NCI-H1930 (cell line): ENCODE measurements at places on chromosomes 1 and 21.

GRCh38 chr1:221559911-221560310, 182.0 kb downstream of the DUSP10 start:
- no peak for DNase-seq

DNA sequence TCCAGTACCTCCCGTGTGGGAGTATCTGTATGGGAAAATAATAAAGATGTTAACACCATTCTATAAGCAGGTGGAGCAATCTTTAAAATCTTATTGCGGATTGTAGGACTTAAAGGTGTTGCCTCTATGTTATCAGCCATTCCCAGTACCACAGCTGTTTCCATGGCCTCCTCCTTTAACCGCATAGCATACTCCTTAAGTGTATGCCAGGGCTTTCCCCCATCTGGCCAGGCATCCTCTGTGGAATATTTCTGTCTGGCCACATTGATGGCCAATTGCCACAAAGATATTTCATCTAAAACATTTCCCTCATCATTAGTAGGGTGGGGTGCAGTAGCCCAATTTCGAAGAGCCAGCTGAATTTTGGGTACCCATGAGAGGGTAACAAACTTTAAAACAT, 7.3 kb upstream of the STUM start:
- no peak for DNase-seq

DNA sequence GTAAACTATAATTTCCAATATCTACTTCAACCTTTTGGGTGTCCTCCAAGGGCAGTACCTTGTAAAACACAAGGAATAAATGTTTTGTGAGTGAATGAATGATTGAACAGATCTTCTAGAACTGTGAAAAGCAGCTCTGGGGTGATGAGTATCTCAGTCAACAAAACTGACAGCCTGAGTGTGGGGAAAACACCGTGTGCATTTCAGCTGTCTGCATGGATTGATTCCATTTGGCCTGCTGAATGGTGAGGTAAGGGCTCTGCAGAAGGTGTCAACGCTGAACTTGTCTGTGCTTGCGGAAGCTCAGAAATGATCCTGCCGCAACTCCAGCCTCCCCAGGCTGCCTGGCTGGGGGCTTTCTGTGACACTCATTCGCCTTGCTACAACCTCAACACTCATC, 7.4 kb upstream of the AGMAT start:
- DNase-seq, result no peak

- no peak for DNase-seq
Measured at GRCh38 chr1:235929216-235929615, 62.5 kb upstream of the LYST start.

GRCh38 chr1:31705080-31705866, 1.5 kb upstream of the COL16A1 start:
- DNase-seq, result peak; percentile 50

DNA sequence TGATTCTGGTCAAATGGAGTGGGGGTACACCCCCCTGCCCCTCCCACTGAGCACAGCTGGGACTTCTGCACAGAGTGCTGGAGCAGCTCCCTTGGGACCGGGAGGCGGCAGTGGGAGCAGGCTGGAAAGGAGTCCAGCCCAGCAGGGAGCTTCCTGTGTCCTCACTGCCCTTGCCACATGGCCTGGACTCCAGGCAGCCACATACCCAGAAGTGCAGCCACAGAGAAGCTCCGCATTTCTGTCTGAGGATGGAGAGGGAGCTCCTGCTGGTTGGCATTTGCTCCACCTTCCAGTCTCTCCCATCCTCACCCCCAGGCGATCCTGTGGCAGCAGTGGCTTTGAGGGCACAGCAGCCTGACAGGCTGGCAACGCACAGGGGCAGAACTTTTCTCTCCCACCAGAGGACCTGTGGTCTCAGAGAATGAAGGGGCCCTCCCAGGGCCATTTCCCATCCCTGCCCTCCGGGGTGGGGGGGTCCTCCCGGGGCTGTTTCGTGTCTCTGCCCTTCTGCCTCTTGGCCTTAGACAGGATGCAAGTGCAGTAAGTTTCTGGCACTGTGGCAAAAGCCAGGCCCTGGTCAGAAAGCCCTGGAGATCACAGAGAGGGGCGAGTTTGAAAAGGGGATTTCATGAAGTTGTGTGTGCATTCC, 103.6 kb upstream of the COL6A1 start:
- DNase-seq, result no peak

- DNase-seq, result no peak
Measured at GRCh38 chr1:175508320-175509110, 234.9 kb downstream of the TNR start.

- no peak for DNase-seq
Measured at GRCh38 chr1:154304664-154305337, 16.1 kb upstream of the AQP10 start.

DNA sequence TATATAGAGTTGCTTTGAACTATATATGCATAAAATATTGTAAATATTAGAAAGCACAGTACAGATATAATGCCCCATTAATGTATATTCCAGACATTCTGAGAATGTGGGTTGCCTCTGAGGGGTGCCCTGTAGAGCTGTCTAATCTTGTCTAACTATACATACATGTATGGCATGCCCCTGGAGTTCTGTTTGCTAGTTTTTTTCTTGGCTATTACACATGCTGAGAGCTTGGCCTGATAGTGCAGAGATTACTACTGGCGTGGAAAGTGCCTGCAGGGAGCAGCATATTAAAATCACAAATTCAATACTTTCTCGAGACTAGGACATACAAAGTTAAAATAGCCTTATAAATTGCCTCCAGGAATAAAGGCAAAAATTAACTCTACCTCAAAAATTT, 24.1 kb downstream of the KCNA3 start:
- no peak for DNase-seq

GRCh38 chr1:58340185-58340584, 206.3 kb downstream of the OMA1 start:
- DNase-seq, result no peak

DNA sequence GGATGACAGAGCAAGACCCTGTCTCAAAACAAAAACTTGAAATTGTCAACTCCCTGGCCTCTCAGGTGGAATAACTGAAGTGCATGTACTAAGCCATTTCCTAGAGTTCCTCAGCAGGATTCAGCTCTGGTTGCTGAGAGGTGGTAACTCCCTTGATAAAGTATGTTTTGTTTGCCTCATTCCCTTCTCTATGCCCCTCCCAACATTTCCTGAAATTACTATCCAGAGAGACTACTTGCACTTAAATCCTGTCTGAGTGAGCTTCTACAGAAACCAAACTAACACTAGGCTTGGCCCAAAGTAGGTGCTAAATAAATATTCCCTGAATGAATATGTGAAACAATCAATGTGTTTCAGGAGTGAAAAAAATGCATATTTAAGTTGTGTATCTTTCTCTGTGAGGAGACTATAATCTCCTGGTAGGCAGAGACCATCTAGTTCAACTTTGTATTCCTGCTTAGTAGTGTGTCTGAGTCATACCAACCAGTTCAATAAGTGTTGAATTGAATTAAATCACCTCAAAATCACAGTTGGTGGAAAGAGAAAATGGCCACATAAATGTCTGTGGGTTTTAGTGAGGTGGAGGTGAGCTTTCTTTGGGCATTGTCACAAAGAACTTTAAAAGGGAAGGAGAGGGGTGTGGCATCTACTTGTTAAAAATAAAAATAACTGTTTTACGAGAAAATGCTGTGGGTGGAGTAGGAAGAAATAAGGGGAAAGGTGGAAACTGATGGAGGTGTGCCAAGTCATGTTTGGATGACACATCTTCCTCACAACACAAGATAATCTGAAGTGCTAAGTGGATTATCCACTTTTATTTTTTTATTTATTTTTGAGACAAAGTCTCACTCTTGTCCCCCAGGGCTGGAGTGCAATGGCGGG, 12.6 kb downstream of the RIMKLA start:
- no peak for DNase-seq

DNA sequence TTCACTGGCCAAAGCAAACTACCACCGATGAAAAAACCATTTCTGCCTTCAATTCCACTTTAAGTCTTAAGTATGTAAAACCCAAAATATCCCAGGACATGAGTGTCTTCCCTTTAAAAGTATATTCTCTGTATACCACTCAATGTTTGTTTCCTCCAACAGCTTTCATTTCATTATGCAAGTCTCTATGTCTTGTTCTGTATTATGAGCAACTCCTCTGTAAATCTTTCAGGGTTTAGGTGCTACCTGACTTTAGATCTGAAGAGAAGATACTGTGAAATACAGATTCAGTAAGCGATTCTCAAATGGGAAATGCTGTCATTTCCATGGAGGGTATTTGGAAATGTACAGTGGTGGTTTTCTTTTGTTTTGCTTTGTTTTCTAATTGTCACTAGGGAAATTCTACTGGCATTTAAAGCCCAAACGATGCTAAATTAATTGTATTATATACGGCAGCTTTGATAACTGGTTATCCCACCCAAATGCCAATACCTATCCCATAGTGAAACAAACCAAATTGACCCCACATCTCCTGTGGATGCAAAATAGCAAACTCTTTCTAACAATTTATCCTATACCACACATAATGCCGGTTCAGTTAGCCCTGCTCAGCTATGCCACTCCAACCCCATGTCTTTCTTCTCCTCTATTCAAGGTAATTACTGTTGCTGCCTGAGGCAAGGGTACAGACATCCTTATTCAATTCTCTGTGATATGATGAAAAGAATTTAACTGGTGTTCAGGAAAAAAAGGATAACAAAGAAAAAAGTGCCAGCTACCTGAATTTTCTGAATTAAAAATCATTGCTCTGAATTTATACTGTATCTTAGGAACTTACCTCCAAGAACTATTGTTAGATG, 182.8 kb downstream of the EIF4G3 start:
- DNase-seq, result peak; percentile 21

DNA sequence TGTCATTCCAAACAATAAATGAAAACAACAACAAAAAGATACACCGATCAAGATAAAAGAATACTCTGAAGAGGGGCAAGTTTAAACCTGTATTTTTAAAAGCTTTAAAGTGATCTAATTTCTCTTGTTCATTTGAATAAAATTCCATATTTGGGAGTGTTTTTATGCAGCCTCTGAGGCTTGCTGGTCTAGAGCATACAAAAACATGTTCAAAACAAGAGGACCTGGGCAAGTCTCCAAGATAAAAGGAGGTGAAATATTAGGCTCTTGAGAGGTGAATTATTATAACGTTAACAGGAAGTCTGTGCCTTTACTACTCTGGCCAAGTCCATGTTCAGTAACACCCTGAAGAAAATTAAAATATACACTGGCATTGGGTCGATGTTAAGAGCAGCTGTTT, 20.1 kb downstream of the URB1 start:
- DNase-seq, result no peak

GRCh38 chr21:26170471-26171257, at the start of gene APP:
TSS of gene APP (minus strand) at chr21:26170770. CDS start at chr21:26170620, 150 bp downstream.
- DNase-seq, result peak; percentile 79

GRCh38 chr1:169001353-169001752, 105.1 kb upstream of the ATP1B1 start:
- DNase-seq, result no peak

DNA sequence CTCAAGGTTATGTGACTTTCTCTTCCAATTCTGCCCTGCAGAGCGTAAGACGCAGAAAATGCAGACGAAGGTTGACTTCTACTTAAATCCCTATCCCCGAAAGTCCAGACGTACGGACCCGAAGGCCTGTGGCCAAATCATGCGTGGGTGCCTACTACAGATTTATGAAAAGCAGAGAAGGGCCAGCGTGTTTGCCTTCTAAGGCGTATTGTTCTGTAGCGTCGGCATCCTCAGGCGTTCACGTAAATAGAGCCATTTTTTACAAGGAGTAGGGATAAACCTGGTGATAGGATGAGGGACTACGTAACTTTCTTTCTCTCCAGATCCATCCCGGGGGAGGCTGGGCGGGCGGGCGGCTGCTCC, 222 bp upstream of the GIPC2 start:
- DNase-seq, result no peak

- DNase-seq, result no peak
Measured at GRCh38 chr1:226017070-226017469, 17.9 kb upstream of the SDE2 start.

DNA sequence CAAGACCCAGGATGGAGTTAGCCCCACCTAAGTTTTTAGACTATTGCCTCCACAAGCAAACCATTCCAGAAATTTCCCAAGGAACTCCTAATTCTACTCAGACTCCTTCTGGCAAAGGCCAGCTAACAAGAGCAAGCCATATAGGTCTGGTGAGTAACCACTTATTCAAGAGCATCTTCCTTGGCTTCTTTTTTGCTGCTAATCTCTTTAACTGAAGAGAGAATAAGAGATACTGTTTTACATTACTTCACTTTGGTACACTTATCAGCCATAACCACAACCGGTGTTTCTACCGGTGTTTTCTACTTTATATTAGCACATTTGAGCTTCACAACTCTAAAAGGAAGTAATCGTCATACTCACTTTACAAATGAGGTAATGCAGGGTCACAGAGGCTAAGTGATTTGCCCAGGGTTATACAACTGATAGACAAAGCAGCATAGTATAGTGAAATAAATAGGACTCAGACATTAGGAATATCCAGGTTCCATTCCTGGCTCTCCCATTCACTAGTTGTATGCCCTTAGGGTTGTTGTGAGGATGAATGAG, 1.7 kb upstream of the EPS15 start:
- DNase-seq, result no peak

- DNase-seq, result no peak
Measured at GRCh38 chr1:96522927-96523326, 198.7 kb upstream of the PTBP2 start.

- DNase-seq, result no peak
Measured at GRCh38 chr1:149937759-149938158, 1.1 kb upstream of the MTMR11 start.

GRCh38 chr1:101924700-101925099, 72.0 kb downstream of the OLFM3 start:
- no peak for DNase-seq

- DNase-seq, result no peak
Measured at GRCh38 chr21:36149788-36150711, 6.6 kb upstream of the DOP1B start.

GRCh38 chr1:26483980-26484379, 11.7 kb downstream of the HMGN2 start:
- DNase-seq, result no peak

GRCh38 chr1:50438945-50439344, 15.7 kb upstream of the DMRTA2 start:
- no peak for DNase-seq

DNA sequence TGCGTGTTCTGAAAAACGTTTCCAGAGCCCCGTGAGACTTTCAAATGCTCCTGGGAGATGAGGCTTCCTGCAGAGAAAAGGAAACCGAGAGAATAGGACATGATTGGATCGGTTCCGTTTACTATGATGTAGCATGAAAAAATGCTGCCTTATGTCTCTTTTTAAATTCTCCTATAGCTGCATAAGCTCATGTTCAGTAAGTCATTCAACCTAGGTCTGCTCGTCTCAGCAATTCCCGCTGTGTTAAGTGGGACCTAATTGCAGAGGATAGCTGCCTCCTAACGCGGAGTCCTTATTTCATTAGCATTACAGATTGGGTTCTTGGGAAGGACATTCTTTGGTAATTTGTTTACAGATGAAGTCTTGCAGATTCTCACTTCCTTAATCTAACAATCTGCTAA, 165.3 kb downstream of the GALNT2 start:
- DNase-seq, result no peak
